ENCODE measurements at places on chromosomes 1 and 21. TPM values are rescaled to one million over a fixed set of nuclear protein-coding genes. Genes with fewer than 3 reads are reported as not detected.

S100A12 gene
- total RNA-seq = not detected

ATP1A2 gene
- total RNA-seq = not detected

GCSAML gene
- total RNA-seq = not detected

KCNE1 gene
- total RNA-seq = 0.27 TPM

CAMK2N1 gene
- total RNA-seq = 17.8 TPM

PM20D1 gene
- not detected for total RNA-seq

COL11A1 gene
- not detected for total RNA-seq

DISC1 gene
- total RNA-seq = 20.3 TPM

PDIK1L gene
- total RNA-seq = 9.4 TPM

TRIM58 gene
- 0.43 TPM for total RNA-seq

C1orf87 gene
- total RNA-seq = not detected

ELAPOR1 gene
- total RNA-seq = 0.53 TPM

STYXL2 gene
- total RNA-seq = not detected

RGS13 gene
- total RNA-seq = not detected

INSRR gene
- not detected for total RNA-seq

GBP1 gene
- 27.4 TPM for total RNA-seq

PGLYRP3 gene
- total RNA-seq = not detected

ZSWIM5 gene
- total RNA-seq = 0.65 TPM

HNRNPCL1 gene
- not detected for total RNA-seq

TRIM67 gene
- total RNA-seq = not detected

IL10RB gene
- total RNA-seq = 32.2 TPM

SPRR2A gene
- not detected for total RNA-seq

BMP8A gene
- total RNA-seq = not detected

GJC2 gene
- 0.57 TPM for total RNA-seq

All from thoracic aorta endothelial cell (primary cell).